ENCODE measurements at places on chromosomes 7 and 10.

GRCh38 chr7:102849079-102849478 lies 63.7 kb upstream of the LRRC17 start:
- no peak for DNase-seq

GRCh38 chr7:45685619-45686240 lies 111.6 kb downstream of the ADCY1 start:
- no peak for DNase-seq

GRCh38 chr7:83306502-83306901 lies 143.8 kb upstream of the PCLO start:
- no peak for DNase-seq

- DNase-seq: no peak
Measured at GRCh38 chr7:30838008-30838407, 66.8 kb downstream of the MINDY4 start.

DNA sequence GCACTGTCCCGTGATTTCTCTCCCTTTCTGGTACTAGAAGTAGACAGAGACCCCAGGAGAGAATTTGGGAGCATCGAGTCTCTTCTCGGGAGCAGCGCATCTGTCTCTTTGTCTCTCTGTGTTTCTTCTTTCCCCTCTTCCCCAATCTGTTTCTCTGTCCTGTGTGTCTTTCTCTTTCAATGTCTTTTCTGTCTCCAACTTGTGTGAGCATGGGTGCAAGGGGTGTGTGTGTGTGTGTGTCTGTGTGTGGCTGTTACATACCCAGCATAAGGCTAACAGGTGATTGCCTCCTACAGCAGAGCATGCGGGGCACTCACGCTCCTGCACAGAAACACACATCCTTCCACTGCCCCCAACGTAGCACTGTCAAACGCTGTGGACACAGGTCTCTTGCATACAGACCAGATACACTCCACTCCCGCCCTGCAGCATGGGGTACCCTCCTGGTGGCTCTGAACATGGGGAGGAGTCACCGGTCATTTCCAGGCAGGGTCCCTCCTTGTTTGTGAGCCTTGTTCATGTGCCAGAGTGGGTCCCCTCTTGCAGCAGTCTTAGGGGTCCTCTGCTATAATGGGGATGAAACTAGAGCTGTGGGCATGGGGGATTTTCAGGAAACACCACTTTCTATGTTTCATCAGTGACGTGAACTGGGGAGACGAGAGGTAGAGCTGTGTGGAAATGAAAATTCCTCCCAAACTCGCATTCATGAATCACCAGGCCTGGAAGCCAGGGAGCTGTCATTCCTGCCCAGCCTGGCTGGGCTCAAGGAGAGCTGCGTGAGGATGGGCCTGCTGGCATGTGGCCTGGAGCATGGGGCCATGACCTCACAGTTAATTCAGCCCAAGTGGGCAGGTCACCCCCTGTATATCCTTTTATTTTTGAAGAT lies 980 bp downstream of the ADAMTS14 start:
- no peak for DNase-seq

- DNase-seq: no peak
Measured at GRCh38 chr7:8389593-8390261, 43.7 kb upstream of the NXPH1 start.

DNA sequence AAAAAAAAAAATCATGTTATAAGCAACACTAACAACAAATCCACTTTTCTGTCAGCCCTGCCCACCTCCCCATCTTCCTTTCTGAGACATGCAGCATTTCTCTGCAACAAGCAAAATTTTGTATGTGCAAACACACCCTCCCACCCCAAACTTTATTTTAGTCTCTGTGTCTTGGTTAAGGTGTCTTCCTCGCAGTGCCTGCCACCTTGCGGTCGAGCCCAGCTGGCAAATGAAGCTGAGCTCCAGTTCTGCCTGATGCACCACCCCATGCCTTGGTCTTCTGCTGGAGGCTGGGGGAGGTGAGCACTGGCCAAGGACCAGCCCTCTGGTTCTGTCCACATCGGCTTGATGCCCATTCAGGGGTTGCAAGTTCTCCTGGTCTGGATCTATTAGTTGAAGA lies 206.3 kb downstream of the MGMT start:
- no peak for DNase-seq

DNA sequence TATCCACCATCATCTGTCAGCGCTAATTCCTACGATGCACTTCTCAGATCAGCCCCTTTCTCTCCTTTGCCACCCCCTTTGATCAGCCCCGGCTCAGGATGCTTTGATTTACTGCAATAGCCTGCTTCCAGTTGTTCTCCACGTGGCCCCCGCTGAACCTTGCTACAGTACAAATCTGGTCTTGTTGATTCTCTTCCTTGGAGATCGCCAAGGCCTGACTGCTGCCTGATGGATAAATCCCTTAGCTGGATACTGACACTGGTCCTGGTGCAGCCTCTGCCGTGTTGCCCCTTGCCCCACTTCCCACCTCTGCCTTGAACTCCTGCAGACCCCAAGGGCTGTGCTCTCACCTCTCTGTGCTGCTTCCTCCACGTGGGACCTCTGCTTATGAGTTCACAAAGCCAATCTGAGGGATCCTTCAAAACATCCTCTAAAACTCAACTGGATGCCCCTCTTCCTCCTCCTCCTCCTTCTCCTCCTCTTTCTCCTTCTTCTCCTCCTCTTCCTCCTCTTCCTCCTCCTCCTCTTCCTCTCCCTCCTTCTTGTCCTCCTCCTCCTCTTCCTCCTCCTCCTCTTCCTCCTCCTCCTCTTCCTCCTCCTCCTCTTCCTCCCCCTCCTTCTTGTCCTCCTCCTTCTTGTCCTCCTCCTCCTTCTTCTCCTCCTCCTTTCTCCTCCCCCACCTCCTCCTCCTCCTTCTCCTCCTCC lies 15.3 kb downstream of the PLXNA4 start:
- no peak for DNase-seq

DNA sequence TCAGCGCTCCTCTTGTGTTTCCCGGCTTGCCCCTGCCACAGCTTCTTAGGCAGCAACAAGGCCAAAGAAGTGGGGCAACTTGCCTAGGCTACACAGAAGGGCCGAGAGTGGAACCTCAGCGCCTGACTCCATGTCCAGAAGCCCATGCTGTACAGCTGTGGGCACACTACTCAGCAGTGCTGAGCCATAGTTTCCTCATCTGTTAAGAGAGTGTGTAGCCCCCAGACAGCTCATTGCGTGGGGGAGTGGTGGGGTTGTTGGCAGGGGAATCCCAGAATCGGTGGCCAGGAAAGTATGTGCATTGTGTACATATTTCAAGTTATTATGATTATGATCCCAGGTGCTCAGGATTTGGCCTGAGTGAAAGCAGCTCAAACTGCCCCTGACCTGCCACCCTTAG lies 96.2 kb downstream of the CDH23 start:
- no peak for DNase-seq

Data from NCI-H1105 (cell line).